ENCODE measurements at places on chromosomes 1 and 21. TPM values are rescaled to one million over a fixed set of nuclear protein-coding genes. Genes with fewer than 3 reads are reported as not detected.

Gene MAEL
- total RNA-seq = not detected

GRCh38 chr1:13451399-13451965, 41.2 kb downstream of the PRAMEF20 start:
- H3K36me3 ChIP-seq = no peaks in the 10 kb centered on the region
- no peak overlapping the region for H3K27ac ChIP-seq
- H3K4me1 ChIP-seq = no peaks in the 10 kb centered on the region
- peaks cover 2% of the 10 kb centered on the region for H3K27me3 ChIP-seq
- DNase-seq = no peak

DNA sequence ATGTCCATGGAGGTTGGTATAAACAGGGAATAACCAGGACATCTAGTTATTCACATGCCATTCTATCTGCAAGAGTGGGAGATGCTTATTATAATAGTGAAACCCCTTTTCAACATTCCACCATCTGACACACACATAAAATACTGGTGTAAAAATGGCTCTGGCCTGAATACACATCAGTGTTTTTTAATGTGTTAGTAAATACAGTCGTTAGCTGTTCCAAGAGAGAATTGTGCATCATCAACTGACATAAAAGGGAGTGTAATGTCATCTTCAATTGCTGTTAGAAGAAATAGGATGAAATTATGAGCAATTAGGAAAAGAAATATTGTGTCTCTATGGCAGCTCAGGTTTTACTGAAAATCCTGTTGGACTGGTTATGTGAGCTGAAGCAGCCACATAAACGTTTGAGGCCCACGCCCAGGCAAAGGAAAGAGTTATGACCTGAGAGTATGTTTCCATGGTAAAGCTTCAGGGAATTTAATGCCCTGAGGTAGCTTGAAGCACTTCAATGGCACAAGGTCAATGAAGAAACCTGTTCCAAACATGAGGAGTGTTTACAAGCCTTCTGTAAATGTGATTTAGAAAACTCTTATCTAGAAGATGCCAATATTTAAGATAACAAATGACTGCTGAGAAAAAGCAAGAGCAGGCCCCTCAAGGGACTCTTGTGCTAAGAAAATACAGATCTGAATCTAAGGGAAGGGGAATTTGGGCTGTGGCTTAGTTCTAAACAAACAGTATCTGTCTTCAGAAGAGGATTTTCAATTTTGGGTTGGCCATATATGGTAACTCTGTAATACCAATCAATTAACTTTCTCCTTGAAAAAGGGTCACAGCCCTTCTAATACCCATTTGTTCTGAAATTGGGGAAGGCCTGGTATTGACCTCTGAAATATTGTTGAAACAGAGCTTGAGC, 384.3 kb downstream of the SEC16B start:
- H3K27ac ChIP-seq = no peak overlapping the region
- H3K27me3 ChIP-seq = no peaks in the 10 kb centered on the region
- H3K36me3 ChIP-seq = no peaks in the 10 kb centered on the region
- H3K4me3 ChIP-seq = no peak overlapping the region

Gene TMEM82
- total RNA-seq = not detected

Gene DLGAP3
- 0.55 TPM for total RNA-seq

DNA sequence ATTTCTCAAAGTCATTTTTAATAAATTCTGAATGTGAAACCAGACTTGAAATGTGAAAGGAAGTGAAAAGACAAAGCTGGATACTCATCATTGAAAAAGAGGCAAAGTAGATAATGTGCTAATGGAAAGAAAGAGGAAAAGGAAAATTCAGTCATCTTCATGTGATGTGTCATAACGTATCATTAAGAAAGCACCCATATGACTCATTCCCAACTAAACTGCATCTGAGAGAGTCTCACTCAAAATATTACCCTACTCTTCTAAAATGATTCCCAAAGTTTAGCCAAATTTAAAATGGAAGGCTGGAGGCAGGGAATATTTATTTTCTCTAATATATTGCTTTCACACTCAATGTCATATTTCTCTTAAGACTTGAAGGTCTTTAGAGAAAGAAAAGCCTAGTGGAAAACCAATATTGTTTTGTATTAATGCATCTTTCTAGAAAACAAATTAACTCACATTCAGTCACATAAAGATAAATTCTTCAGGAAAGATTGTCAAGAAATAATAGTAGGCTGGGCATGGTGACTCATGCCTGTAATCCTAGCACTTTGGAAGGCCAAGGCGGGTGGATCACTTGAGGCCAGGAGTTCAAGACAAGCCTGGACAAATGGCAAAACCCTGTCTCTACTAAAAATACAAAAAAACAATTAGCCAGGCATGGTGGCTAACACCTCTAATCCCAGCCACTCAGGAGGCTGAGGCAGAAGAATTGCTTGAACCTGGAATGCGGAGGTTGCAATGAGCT, 129.9 kb downstream of the SLC30A10 start:
- DNase-seq = no peak
- no peak overlapping the region for H3K27ac ChIP-seq
- no peaks in the 10 kb centered on the region for H3K36me3 ChIP-seq

DNA sequence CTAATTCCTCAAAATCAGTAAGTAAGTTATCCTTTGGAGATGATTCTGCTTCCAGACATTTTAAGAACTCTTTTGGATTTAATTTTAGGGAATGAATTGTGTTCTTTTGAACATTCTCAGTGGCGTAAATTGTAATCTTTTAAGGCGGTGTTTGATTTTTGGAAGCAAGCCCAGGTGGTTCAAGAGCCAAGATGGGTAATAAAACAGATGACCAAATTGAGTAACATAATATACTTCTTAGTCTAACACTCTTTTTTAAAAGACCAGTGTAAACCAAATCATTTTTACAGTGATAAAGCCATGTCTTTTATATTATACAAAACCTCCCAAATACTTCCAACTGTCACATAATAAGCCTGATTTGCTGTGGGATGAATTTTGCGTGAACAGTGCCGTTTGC, 133.8 kb downstream of the LRRC40 start:
- H3K27me3 ChIP-seq = peaks cover 7% of the 10 kb centered on the region
- no peaks in the 10 kb centered on the region for H3K4me1 ChIP-seq
- no peak for DNase-seq
- H3K4me3 ChIP-seq = no peak overlapping the region
- H3K27ac ChIP-seq = no peak overlapping the region
- no peaks in the 10 kb centered on the region for H3K36me3 ChIP-seq

Data from activated naive CD8-positive, alpha-beta T cell treated with anti-CD3 and anti-CD28 coated beads, Interleukin-2, amount 10 ng/mL, durations not matched to agents 7 days and 5 days (primary cell).